ENCODE measurements at places on chromosomes 6 and 20. TPM values are rescaled to one million over a fixed set of nuclear protein-coding genes. Genes with fewer than 3 reads are reported as not detected.

- no peak for DNase-seq
Measured at GRCh38 chr6:128963561-128963960, 80.6 kb downstream of the LAMA2 start.

GRCh38 chr20:23627501-23627900, 10.3 kb downstream of the CST3 start:
- no peak for DNase-seq

The LTB gene
- 0.75 TPM for total RNA-seq

The ETV7 gene
- total RNA-seq, result 1.3 TPM

Data from dorsolateral prefrontal cortex (tissue), 122 donors.